ENCODE measurements at places on chromosomes 16 and 17.

DNA sequence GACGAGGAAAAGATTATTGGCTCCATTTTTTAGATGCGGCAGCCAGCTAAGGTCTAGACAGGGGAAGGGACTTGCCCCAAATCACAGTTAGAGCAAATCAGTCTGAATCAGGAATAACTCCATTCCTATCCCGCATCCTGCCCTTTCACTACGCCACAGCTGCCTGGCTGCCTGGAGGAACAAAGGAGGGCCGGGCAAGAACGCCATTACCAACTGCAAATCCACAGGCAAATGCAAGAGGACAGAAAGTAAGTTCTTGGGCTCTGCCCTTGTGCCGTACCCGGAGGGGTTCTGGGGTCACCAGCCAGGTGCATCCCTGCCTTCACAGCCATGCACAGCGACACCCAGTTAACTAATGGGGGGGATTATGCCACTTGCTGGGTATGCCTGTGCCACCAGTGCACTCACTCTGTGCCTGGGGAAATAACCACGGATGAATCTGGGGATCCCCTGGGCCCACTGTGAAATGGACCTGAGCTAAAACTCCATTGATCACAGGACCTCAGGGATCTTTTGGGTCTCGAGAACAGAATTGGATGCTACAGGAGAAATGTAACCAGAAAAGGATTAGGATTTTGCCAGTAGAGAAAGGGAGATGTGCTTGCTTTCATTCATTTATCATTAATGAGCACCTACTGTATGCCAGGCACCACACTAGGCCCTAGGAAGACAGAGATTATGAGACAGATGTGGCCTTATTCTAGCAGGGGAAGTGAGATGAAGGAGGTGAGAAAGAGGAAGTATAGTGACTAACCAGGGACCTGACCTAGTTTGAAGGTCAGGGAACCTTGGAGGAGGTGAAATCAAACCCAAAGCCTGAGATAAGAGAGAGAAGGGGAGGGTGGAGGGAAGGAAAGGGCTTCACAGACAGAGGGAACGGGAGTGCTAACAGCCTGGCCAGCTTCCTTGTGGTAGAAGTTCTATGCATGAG lies 17.7 kb downstream of the BCL7C start:
- no peak for DNase-seq

DNA sequence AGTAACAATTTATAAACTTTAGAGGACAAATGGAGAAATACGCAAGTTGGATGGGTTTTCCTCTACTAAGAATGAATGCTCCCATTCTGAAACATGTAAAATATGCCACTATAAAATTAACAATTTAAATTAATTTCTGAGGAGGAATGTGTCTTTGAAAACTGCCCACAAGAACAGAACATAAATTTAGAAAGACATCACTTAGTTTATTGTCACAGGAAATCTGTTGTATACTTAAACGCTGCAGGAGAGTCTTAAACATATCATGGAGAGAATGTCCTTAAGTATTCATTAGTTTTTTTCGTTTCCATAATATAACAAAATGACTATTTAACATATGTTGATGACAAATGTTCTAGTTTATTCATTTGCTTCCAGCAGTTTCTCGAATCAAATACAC lies 29.6 kb downstream of the USP32 start:
- no peak for DNase-seq

DNA sequence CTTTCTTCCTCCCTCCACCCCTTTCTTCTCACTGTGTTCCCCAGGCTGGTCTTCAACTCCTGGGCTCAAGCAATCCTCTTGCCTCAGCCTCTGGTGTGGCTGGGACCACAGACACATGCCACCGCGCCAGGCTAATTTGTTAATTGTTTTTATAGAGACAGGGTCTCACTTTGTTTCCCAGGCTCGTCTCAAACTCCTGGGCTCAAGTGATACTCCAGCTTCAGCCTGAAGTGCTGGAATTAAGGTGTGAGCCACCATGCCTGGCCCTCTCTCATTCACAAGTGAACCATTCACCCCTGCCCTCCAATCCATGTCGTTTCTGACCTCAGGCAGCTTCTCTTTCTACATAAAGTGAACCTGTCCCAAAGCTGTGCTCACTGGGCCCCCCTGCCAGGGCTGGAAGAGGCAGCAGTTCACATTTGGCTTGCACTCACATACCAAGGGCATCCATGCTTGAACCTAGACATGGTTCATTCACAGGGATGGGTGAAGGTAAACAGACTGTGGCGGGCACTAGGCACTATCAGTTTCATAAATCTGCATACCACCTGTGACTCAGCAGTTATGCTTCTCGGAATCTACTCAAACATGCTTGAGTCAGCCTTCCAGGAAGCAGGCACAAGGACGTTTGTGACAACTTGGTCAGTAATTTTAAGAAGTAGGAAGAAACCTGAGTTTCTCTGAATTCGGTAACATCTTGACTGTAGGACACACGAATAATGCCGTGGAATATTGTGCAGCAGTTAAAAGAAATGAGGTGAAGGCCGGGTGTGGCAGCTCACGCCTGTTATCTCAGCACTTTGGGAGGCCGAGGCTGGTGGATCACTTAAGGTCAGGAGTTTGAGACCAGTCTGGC lies 6.0 kb upstream of the RNF213 start:
- DNase-seq: no peak

GRCh38 chr17:73800893-73801292 lies 156.6 kb upstream of the SDK2 start:
- DNase-seq: no peak

- no peak for DNase-seq
These were observed at the start of gene CD19 for GRCh38 chr16:28931801-28932225. Gene CD19 (plus strand): TSS chr16:28931971. CDS start chr16:28932001, 30 bp downstream.

- no peak for DNase-seq
These were observed 333.8 kb downstream of the SNX29 start for GRCh38 chr16:12310286-12310685.

- no peak for DNase-seq
These were observed 82.3 kb downstream of the WWP2 start for GRCh38 chr16:69844441-69844840.

GRCh38 chr16:75801307-75801706 lies 75.0 kb upstream of the CPHXL start:
- no peak for DNase-seq

DNA sequence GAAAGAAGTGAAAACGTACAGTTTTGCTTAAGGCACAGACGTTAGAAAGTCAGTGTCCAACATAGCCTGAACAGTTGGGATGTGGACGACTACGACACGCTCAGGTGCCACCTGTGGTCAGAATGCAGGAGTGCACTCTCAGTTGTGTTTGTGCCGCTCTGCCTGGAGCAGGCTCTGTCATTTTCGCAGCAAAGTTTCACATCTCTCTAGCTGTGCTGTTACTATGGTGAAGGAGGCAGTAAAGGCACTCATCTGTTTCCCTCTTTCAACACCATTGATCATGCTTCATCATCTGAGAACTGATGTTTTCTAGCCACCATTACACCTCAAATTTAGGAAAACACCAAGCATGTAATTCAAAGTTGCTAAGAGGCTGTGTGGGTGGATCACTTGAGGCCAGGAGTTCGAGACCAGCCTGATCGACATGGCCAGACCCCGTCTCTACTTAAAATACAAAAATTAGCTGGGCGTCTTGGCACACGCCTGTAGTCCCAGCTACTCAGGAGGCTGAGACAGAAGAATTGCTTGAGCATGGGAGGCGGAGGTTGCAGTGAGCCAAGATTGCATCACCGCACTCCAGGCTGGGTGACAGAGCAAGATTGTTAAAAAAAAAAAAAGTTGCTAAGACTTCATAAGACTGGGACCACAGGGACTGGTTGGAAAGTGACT lies 44.9 kb upstream of the DNAJA2 start:
- DNase-seq: peak; percentile 27

DNA sequence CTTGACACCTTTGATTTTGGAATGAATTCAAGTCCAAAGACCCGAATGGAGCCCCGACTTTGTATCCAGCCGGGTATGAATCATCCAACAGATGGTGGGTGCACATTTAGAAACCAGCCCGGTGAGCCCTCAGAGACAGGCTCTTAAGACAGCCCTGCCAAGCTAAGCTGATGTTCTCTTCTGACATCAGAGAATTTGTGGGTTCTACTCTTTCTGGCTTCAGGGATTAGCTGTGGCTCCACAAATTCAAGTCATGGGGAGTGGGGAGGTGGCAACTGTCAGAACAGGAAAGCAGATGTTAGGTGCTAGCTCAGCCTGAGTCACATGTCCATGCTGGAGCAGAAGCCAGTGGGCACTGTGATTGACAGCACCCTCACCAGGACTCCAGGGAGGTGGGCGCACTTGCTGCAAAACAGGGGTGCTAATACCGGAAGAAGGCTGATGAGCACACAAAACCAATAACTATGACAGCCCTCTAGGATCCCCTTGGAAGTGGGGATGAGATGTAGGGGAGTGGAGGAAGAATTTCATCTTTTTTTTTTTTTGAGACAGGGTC lies 31.4 kb upstream of the XYLT2 start:
- no peak for DNase-seq

DNA sequence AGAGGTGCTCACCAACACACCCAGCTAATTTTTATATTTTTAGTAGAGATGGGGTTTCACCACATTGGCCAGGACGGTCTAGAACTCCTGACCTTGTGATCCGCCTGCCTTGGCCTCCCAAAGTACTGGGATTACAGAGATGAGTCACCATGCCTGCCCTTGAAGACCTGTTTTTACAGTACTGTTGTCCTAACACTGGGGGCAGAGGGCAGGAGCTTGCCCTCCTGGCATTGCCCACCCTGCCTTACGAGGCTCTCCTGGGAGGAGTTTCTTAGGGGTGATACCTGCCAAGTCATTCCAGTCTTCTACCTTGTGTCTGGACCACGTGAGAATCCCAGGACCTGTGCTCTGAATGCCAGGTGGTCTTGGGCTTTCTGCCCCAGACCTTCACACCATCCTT lies 2.7 kb downstream of the ASPSCR1 start:
- DNase-seq: no peak

GRCh38 chr16:52863000-52863399 lies 189.7 kb downstream of the CHD9NB start:
- DNase-seq: no peak

GRCh38 chr16:27230562-27231001 lies 27.3 kb downstream of the KDM8 start:
- peak; percentile 64 for DNase-seq

DNA sequence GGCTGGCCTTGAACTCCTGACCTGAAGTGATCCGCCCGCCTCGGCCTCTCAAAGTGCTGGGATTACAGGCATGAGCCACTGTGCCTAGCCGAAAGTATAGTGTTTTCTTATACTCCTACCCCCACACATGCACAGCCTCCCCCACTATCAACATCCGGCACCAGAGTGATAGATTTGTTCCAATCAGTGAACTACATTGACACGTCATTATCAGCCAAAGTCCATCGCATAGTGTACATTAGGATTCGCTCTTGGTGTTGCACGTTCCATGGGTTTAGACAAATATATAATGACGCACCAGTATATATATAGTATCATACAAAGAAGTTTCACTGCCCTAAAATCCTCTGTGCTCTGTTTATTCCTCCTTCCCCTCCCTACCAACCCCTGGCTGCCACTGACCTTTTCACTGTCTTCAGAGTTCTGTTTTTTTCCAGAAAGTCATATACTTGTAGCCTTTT lies 11.9 kb upstream of the TM4SF5 start:
- no peak for DNase-seq

- DNase-seq: no peak
These were observed 8.7 kb downstream of the GRN start for GRCh38 chr17:44353672-44354331.

DNA sequence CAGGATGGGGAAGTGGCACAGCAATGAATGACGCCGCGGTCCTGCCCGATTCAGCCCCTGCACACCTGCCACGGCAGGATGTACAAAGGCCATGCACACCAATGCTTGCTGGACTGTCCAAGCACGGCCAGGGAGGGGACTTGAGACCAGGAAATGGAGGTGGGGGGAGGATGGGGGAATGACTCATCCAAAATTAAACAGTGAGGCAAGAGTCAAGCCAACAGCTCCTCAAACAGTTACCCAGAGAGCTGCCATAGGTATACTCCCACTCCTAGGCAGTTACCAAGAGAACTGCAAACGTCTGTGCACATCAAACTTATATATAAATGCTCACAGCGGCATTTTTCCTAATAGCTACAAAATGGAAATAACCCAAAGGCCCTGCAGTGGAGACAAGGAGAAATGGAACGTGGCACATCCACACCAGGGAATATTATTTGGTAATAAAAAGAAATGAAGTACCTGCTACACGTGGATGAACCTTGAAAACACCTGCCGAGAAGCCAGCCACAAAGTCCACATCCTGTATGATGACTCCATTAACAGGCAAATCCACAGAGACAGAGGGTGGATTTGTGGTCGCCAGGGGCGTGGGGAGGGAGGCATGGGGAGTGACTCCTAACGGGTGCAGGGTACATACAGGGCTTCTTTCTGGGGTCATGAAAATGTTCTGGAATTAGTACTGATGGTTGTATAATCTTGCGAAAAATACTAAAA lies 54.1 kb downstream of the VAC14 start:
- DNase-seq: no peak

- no peak for DNase-seq
These were observed 14.7 kb upstream of the XYLT2 start for GRCh38 chr17:50331085-50331791.

- no peak for DNase-seq
These were observed 49.6 kb upstream of the NKD1 start for GRCh38 chr16:50498431-50499155.

GRCh38 chr16:56793492-56793891 lies 63.6 kb downstream of the NUP93 start:
- DNase-seq: no peak

DNA sequence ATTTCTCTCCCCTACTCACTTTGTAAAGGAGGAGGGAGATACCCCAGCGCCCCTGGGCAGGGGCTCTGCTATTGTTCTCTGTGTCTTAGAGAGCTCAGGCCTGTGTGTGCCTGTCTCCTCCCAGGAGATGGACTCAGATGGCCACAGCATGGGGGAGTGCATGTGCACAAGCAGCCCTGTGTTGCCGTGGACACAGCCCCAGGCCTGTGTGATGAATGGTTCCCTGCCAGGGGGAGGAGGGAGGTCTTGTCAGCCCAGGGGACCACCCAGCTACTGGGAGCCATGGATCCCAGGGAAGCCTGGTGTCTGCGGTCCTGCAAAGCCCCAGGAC lies 26.3 kb downstream of the GINS2 start:
- DNase-seq: no peak

- no peak for DNase-seq
These were observed 70.3 kb downstream of the CREBBP start for GRCh38 chr16:3810198-3810664.

GRCh38 chr16:31365131-31365865 lies 10.3 kb downstream of the ITGAX start:
- no peak for DNase-seq

- no peak for DNase-seq
These were observed 92.8 kb downstream of the HS3ST3A1 start for GRCh38 chr17:13508896-13509295.

DNA sequence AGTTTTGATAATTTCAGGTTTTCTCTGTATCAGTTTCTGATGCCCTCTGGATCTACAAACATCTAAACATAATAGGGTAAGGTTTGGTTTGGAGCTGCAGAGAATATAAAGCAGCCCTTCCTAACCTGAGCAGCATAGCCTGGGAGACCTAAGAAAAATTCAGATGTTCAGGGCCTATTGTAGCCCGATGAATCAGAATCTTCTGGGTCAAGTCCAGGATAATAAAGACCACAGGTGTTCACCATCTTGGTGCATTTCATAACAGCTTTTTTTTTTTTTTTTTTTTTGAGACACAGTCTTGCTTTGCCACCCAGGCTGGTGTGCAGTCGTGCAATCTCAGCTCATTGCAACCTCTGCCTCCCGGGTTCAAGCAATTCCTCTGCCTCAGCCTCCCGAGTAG lies 19.7 kb upstream of the ARHGAP17 start:
- DNase-seq: no peak
